ENCODE measurements at places on chromosomes 1 and 21.
A peak's percentile ranks its signal among the peaks of the same experiment; 100 is the strongest.

- no peak for DNase-seq
Measured at GRCh38 chr1:13600762-13601453, 17.3 kb downstream of the PDPN start.

- DNase-seq = no peak
Measured at GRCh38 chr1:152182944-152183361, 23.9 kb upstream of the RPTN start.

- DNase-seq = no peak
Measured at GRCh38 chr1:156379420-156380165, 10.6 kb downstream of the RHBG start.

DNA sequence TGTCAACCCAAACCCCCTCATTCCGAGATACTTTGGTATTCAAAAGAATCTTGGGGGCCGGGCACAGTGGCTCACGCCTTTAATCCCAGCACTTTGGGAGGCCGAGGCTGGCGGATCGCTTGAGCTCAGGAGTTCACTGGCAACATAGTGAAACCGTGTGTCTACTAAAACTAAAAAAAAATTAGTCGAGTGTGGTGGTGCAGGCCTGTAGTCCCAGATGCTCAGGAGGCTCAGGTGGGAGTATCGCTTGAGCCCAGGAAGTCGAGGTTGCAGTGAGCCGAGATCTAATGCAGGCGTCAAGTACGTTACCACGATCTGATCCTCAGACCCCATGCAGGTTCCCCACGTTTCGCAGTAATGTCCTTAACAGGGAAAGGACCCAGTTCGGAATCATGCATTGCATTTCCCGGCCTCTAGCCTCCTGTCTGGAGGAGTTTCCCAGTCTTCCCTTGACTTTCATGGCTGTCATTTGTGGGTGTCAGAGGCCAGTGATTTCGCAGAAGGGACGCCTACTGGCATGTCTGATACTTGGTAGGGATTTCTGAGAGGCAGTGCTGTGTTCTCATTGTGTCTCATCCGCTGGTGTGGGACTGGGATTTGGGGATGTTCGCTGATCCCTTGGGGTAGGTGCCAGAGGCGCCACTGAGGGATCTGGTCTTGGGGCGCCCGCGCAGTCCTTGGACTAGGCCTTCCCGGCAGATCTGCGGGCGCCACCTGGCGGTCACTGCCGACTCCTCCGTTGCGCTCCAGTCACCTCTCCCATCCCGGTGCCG lies 39.3 kb upstream of the HMGN1 start:
- peak; percentile 79 for DNase-seq

DNA sequence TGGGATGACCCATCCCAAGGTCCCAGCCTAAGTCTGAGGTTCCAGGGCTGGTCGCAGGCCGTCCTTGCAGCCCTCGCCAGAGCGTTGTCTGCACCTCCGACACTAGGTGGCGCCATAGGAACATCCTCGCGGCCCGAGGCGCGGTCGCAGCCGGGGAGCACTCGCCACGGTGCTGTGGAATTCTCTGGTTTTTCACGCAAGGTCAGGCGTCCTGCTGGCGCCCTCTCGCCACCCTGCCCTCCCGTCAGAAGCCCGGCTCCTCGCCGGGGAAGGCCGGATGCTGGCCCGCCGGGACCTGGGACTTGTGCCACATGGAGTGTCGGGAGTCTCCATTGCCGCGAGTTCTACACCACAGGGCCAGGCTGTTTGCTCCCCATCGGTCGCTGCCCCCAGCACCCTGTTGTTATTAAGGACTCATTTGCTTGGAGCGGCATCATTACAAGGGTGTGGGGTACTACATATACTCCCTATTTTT lies 196.8 kb upstream of the LMO4 start:
- DNase-seq = peak; percentile 52

DNA sequence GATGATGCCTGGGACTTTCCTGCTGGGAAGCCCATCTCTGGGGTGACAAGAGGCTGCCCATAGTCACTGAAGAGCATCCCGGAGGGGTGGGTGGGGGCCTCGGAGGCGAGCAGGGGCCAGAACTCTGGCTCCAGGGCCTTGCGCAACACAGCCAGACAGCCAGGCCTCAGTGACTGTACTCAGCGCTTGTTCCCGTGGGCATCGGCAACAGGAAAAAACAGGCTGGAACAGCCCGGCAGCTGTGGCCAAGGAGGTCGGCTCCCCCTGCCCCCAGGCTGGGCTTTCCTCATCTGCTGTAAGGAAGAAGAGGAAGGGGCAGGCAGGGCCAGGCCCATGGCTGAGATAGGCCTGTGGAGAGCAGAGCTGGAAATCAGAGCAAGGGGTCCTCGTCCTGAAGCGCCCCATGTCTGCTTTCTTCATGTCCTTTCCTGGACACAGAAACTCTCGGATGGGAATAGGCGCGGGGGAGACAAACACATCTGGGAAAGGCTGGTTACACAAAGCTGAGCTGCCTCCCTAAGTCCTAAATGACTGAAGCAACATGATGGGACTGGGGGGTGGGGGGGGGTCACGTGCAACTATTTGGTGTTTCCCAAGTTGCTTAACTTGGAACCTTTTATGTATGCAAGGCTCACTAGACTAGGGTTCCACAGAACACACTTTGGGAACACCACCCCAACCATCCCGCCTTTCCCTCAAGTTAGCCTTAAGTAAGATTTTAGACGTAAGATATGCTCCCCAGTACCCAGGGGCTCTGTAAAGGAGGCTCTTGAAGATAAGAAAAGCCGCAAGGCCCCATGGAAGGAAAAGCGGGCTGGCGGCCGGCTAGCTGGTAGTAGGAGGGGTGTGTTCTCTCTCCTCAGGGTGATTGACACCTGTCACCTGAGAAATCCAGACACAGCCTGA lies 30.7 kb downstream of the HSPG2 start:
- DNase-seq = no peak

GRCh38 chr1:201254625-201255478 lies 28.5 kb upstream of the PKP1 start:
- peak; percentile 26 for DNase-seq

- no peak for DNase-seq
Measured at GRCh38 chr1:85628791-85629531, 48.4 kb downstream of the CCN1 start.

Data from activated T-helper 1 cell treated with Interleukin-2 at 50 U/mL for 16 hours (primary cell).